ENCODE measurements at places on chromosomes 11 and 22.
A peak's percentile ranks its signal among the peaks of the same experiment; 100 is the strongest.

- no peak for DNase-seq
Observed at GRCh38 chr22:29703569-29704195, 16.1 kb upstream of the CABP7 start.

DNA sequence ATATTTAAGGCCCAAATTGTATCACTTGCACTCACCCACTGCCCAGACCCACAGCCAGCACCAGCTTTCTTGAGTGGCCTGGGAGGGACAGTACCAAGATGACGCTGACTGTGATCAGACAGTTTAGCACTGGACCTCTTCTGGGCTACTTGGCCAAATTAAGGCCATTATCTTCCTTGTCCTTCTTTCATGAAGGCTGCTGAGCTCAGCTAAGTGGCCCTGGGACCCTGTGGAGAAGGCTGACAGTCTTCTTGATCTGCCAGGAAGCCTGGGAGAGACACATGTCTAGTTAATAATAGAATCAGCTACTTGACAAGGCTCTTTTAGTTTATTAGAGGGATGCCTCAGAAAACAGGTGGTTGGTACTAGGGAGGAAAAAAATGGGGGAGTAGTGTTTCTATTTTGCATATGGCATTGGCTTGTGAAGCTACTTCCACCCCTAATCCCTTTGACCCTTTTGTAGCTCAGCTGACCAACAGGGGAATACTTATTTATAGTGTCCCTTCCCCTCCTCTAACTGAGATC is 127.9 kb upstream of the NTM start:
- no peak for DNase-seq

DNA sequence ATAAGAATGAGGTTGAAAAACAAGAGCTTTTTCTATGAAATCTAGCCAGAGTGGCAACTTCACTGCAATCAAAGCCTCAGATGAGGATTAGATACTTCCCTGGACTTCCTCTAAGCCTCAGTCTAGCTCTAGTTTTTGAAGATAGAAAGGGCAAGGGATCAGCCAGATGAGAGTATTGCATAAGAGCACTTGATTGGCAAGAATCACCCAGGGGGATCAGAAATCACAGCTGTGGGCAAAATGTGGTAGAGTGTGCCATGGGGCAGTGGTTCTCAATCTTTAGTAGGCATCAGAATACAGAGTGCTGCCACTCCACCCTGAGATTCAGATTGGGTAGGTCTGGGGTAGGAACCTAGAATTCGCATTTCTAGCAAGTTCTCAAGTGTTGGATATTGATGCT is 82.4 kb downstream of the EXT2 start:
- DNase-seq = no peak

GRCh38 chr11:31805629-31806185 is 5.4 kb downstream of the PAX6 start:
- no peak for DNase-seq

DNA sequence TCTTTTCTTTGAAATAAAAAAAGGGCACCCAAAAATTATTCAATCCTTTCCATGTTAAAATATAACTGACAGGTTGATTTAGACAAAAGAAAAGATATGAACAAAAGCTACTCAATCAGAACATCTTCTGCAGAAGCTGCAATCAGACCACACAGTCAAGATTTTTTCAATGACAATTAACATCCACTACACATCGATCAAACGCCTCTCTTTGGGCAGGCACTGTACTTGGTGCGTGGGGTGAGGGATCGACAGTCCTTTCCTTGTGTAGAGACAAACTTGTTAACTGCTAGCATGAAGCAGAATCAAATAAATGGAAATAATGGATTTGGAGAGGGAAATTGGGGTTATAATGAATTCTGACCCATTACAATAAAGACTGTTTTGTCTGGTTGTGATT is 71.2 kb upstream of the SESN3 start:
- DNase-seq = no peak

GRCh38 chr11:86954269-86955110 is 705 bp downstream of the FZD4 start:
- no peak for DNase-seq

- DNase-seq = no peak
Observed at GRCh38 chr22:24496661-24497060, 1.5 kb downstream of the UPB1 start.

- DNase-seq = no peak
Observed at GRCh38 chr11:130150790-130151189, 8.8 kb upstream of the ST14 start.

- DNase-seq = no peak
Observed at GRCh38 chr22:48950151-48950915, 877.3 kb downstream of the BRD1 start.

GRCh38 chr22:26800858-26801257 is 143.5 kb downstream of the MIAT start:
- DNase-seq = no peak

DNA sequence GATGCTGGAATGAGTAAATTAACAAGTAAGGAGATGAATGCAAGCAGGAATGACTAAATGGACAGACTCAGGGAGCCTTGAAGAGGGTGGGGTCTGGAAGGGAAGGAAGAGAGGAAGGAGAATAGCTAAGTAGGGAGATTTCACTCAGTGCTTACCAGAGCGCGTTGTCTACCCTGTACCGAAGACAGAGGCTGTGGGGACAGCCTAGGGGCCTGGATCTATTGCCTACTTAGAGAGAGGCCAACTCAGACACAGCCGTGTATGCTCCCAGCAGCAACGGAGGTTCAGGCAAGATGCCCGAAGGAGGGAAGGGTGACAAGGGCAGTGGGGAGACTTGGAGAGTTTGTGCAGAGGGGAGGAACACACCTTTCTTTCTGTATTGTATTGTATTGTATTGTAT is at the start of gene FOLR2:
Gene FOLR2 (plus strand): TSS at position 157 of the 400 bp plus-strand sequence. CDS start 1,791 bp downstream, outside the sequence.
- DNase-seq = no peak

- DNase-seq = no peak
Observed at GRCh38 chr11:14418801-14419417, 59.9 kb upstream of the RRAS2 start.

DNA sequence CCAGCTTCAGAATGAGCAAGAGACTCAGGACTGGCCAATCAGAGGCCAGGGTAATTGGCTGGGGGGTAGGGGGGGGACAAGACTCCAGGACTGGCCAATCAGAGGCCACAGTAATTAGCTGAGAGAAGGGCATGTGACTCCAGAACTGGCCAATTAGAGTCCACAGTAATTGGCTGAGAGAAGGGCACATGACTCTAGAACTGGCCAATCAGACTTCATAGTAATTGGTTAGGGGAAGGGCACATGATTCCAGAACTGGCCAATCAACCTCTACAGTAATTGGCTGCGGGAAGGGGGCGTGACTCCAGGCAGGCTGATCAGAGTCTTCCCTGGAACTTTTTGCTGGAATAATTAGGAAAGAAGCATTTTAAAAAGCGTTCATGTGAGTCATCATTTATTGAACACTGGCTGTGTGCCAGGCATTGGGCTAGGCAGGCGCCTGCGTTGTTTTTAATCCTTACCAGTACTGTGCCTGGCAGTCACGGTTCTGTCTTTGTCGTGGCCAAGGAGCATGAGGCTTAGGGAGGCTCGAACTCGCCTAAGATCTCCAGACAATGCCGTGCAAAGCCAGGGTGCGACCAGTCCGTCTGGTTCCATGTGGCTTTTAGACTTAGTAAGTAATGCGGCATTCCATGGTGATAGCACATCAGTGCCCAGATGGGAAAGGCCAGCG is 508.1 kb downstream of the TBC1D22A start:
- no peak for DNase-seq

DNA sequence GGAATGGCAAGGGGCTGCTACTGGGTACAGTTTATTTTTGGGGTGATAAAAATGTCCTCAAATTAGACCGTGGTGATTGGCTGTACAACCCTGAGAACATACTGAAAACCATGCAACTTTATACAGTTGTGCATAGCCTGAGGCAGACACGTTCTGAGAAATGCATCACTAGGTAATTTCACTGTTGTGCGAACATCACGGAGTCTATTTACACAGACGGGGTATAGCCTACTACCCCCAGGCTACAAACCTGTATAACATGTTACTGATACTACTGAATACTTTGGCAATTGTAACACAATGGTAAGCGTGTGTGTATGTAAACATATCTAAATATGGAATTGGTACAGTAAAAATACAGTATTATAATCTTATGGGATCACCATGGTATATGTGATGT is 23.6 kb downstream of the NARS2 start:
- DNase-seq = no peak

DNA sequence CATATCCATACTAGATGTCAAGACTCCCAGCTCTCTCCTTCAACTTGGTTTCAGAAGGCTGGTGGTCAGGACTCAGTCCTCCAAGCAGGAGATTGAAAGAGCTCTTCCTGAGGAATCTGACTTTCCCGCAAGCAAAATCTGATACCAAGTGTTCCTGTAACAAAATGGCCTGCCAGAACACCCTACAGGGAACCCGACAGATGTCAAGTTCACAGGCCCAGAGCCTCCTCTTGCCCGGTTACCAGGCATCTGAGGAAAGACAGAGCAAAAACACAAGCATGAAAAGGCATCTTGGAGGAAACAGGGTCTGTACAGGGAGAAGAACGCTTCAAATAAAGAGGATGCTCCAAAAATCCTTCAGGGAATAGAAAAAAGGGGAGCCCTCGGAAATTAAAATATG is 8.7 kb upstream of the KCNJ5 start:
- DNase-seq = no peak

GRCh38 chr11:76361374-76361773 is 19.6 kb downstream of the THAP12 start:
- no peak for DNase-seq

GRCh38 chr11:118572061-118572980 is at the start of gene ARCN1:
TSS of gene ARCN1 (plus strand) at chr11:118572409. CDS start at chr11:118572548, 139 bp downstream.
- peak; percentile 84 for DNase-seq

DNA sequence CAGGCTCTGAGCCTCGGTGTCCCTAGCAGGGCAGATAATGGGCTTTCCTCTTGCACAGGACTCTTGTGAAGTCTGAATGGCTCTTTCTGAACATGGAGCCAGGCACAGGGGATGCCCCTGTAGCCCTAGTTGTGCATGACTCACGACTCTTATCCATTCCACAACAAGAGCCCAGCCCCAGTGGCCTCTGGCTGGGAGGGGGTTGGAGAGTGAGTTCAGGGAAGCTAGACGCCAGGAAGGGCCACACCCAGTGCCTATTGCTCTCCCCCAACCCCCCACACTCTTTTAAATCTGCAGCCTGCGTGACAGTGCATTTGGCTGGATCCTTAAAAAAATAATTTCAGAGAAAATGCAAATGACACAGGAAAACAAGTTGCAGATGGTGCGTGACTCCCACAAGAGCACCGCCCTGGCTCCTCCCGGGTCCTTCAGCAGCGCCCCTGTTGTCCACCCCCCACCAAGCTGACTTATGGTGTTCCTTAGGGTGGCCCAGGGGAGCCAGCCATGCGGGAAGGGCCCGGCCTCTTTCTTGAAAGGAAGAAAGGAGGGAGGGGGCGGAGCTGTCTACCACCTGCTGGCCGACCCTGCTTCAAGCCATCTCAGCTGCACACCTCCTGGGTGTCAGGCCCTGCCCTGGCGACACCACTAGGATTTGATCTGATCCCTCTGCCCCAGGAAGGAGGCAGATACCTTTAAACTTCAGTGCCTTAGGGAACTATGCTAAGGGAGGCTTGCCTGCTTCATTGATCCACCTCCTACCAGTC is 74.7 kb downstream of the MN1 start:
- no peak for DNase-seq

GRCh38 chr11:10868352-10868751 is 10.5 kb upstream of the ZBED5 start:
- no peak for DNase-seq

DNA sequence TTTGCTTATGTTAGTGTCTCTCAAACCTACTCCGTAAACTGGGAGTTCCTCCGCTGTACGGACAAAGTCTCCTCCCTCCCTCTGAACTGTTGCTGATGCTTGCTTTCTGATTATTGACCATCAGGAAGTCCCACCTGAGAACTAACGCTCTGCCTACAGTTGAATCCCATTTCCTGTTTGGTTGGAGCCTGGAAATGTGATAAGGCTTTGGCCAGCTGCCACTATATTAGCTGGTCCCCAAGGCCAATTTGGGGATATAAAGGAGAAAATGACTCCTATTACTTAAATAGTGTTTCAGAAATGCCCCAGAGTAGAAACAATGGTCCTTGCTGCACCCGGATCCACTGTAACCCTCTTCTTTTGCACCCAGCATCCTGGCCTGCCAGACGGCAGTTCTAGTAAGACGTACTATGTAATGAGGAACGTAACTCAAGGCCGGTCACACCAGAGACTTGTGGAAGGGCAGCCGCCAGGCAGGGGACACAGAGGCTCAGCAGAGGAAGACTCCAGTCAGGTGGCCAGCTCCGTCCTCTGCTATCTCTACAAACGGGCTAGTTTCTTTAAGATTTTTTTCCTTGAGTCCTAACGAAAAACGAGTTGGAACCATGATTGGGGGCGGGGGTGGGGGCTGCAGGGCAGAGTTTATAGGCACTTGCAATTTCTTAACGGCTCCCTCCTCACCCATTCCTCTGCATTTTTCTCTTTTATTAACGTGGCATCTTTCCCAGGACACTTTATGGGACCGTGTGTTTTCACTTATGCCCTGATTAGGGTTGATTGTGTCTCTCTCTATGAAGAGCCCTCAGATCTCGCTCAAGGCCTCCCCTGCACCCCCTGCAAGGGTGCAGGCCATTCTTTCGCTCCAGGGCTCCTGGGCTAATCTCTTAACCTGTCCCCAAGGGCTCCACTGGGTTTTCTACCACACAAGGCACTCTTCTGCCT is 72.8 kb upstream of the CDON start:
- no peak for DNase-seq

DNA sequence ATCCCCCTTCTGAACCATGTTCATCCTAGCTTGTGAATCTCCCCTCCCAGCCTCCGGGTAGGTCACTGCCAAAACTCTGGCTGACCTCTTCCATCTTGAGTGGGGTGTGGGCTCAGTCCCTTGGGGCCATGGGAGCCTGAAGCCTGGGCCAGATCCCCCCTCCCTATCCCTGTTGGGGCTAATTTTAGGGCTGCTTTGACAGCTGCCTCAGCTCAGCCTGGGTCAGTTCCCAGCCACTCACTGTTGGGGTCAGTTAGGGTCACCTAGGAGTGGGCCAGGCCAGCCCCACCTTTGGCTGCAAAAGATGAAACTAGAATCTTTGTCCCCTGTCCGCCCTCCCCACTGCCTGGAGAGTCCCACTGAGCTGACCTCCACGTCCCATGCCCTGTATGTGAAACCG is 29.8 kb upstream of the P2RY2 start:
- no peak for DNase-seq

DNA sequence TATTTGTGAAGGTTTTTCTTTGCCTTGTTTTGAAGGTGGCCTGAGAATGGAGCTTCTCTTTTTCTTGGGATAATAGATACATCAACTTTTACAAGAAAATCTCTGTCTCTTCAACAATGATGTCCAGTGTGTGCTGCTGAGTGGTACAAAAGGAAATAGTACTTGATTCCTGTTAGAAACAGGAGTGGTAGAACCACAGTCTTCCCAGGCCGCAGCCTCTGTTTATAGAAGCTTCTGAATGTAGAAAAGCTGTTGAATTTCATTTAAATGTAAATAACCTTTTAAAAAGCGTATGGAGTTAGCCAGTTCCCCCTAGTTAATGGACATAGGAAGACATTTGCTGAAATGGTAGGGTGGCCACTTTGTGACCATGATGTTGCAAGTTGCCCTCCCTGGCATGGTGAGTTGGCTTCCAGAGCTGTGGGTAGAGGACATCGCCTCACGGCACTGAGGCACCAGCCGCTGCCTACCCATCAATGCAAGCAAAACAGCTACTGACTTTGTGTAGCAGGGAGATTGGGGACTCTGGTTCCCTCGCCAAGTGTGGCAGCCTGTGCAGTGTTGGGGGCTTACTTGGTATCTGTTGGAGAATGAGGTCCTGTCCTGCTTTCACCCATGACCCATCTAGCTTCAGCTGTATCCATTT is 31.6 kb downstream of the C11orf91 start:
- DNase-seq = no peak

- DNase-seq = no peak
Observed at GRCh38 chr11:125588505-125588904, 4.1 kb upstream of the STT3A start.

All from activated CD8-positive, alpha-beta T cell treated with anti-CD3 and anti-CD28 coated beads, Interleukin-2, amount 10 ng/mL, durations not matched to agents 7 days and 5 days (primary cell).